ENCODE measurements at places on chromosomes 5 and 9.
A peak's percentile ranks its signal among the peaks of the same experiment; 100 is the strongest.

DNA sequence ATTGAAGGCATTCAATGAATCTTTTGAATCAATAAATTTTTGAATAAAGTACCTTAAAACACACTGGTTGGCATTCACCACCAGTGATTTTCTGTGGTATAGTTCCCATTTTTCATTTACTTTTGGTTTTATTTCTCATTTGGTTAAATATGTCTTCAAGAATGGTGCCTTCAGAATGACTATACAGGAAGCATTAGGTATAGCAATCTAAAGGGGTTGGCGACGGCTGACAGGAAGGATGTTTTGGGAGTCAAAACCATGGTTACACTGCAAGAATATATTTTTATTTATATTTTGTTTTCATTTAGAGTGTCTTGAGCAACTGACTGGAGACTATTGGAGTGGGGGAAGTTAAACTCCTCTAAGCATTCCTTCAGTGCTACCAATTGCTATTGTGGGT is 235.7 kb downstream of the HTR1A start:
- no peak for DNase-seq

- DNase-seq: no peak
These were observed 349.7 kb upstream of the RFX3 start for GRCh38 chr9:3875361-3876132.

- no peak for DNase-seq
These were observed 74.3 kb downstream of the NLN start for GRCh38 chr5:65796269-65796668.

- no peak for DNase-seq
These were observed 33.4 kb upstream of the PPP3R2 start for GRCh38 chr9:101628173-101628572.

GRCh38 chr9:2012347-2012746 is 2.8 kb upstream of the SMARCA2 start:
- no peak for DNase-seq

- DNase-seq: no peak
These were observed 68.2 kb downstream of the HMHB1 start for GRCh38 chr5:143880178-143880577.

GRCh38 chr5:143311955-143312354 is 91.5 kb downstream of the NR3C1 start:
- no peak for DNase-seq

DNA sequence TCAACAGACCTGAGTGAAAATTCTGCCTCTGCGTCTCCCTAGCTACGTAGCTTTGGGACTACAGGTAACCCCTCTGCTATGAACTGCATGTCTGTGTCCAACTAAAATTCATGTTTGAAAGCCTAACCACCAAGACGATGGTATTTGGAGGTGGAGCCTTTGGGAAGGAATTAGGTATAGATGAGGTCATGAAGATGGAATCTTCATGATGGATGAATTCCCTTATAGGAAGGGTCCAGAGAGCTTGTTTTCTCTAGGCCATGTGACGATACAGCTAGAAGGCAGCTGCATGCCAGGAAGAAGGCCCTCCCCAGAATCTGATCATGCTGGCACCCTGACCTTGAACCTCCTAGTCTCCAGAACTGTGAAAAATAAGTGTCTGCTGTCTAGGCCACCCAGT is 296.4 kb downstream of the SLIT3 start:
- DNase-seq: no peak

GRCh38 chr5:175621971-175622370 is 35.9 kb upstream of the HRH2 start:
- DNase-seq: no peak

- no peak for DNase-seq
These were observed 9.0 kb downstream of the CCDC69 start for GRCh38 chr5:151214614-151215545.

DNA sequence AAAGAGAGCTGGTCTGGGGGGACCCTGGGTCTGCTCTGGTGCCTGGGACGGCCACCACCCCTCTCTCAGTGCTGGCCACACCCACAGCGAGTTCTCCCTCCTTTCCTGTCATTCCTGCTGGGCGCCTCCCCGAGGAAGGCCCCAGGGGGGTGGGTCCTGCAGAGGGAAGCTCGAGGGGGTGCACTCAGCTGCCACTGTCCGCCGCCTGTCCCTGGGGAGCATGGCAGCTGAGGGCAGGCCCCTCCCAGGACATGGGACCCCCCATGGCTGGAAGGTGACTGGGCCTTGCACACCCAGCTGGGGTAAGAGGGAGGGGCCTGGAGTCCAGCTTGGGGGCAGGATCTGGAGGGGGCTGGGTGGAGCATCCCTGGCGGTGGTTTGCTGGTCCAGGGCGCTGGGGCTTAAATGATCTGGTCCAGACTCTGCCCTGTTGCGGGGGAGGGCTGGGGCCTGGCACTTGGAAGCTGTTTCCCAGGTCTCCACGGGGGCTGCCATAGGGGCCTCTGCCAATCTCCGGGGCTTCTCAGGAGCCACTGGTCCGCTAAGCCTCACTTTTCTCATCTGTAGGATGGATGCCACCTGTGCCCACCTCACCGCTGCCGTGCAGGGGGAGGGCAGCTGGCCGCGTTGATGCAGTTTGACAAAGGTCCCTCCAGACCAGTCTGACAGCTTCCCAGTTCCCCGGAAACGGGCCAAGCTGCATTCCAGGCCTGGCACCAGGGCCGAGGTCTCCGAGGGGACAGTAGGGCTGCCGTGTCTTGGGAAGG is 6.0 kb upstream of the SLC2A6 start:
- DNase-seq: no peak

DNA sequence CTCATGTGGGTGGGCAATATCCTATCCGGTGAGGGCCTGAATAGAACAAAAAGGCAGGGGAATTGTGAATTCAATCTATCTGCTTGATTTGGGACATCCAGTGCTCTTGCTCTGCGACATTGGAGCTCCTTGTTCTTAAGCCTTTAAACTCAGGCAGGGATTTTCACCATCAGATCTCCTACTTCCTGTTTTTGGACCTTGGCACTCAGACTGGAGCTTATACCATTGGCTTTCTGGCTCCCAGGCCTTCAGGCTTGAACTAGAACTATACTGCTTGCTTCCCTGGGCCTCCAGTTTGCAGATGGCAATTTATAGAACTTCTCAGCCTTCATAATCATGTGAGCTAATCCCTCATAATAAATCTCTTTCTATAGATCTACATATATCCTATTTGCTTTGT is 134.3 kb upstream of the CLINT1 start:
- no peak for DNase-seq

DNA sequence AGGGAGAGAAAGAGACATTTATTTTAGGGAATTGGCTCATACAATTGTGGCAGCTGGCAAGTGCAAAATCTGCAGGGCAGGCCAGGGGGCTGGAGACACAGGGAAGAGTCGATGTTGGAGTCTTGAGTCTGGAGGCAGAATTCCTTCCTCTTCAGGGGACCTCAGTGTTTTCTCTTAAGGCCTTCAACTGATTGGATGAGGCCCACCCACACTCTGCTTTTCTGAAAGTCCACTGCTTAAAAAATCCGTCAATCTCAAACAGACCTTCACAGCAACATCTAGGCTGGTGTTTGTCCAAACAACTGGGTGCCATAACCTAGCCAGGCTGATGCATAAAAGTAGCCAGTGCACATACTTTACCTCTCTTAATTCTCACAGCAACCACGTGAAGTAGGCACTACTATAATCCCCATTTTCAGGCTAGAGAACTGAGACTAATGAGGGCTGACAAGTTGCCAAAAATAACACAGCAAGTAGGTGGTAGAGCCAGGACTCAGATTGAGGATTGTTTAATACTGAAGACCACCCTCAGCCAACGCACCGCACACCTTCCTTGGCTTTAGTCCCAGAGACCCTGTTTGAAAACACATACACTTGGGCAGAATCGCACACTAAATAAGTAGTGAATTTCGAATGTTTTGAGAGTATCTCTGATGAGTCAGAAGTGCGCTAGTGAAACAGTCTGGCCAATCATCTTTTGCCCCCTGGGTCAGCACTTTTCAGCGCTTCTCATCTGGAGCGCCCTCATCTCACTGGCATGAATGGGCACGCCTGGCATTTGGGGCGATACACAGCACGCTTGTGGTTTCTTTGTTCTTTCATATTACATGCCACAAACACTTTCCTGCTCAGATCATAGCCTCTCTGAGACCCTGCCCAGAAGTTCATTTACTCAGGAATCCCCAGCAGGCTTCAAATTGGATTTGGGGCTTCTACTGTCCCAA is 591.4 kb downstream of the CCDC171 start:
- DNase-seq: no peak

DNA sequence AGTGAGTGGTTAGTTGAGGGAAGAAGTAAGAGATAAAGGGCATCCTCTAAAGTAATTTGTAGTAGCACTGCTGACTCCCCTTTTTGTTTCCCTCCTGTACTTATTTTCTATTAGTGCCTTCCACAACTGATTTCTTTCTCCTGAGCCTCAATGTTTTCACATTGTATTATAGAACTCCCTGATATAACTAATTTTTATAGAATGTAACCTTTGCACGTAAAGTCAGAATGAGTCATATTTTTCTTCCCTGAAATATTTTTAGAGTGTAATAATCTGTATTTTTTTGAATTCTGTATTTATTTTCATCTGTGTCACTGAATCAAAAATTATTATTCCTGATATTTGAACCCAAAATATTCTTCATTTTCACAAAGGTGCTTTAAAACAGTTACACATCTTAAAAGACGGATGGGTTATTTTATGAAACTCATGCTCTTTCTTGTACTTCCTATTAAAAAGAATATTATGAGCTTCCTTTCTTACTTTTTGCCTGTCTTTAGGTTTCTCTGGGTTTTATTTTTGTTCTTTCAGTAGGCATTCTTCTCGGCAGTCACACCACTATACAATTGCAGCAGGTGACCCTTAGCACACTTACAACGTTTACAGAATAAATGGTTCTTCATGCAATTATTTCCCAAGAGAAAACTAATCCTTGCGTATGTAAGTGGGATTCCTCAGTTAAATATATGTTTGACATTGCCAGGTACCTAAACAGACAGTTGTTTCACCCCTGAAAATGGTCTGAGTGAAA is 30.5 kb upstream of the DMRTA1 start:
- DNase-seq: no peak

GRCh38 chr5:83401122-83401731 is 70.3 kb upstream of the VCAN start:
- no peak for DNase-seq

DNA sequence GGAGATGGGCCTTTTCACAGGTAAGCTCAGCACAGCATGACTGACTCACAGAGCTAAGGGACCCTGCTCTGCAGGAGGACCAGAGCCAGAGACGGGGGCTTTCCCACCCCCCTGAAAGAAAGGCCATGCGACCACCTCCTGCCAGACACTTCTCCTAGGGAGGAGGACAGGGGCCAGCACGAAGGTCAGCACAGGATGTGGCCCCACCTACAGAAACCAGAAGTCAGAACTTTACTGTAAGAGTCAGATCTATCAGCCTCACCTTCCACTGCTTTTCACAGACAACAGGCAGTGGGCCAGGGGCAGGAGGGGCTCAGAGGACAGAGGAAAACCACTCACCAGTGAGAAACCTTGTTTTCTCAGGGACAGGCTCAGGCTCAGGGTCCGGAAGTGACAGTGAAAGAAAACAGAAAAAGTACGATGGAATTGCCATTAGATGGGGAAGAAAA is 37.9 kb downstream of the CCNJL start:
- DNase-seq: no peak

GRCh38 chr5:72507231-72507906 is at the start of gene ZNF366:
TSS of gene ZNF366 (minus strand) at chr5:72507410. CDS start at chr5:72461496, 45,914 bp downstream.
- no peak for DNase-seq

GRCh38 chr9:83477571-83477970 is 60.6 kb downstream of the FRMD3 start:
- DNase-seq: no peak

DNA sequence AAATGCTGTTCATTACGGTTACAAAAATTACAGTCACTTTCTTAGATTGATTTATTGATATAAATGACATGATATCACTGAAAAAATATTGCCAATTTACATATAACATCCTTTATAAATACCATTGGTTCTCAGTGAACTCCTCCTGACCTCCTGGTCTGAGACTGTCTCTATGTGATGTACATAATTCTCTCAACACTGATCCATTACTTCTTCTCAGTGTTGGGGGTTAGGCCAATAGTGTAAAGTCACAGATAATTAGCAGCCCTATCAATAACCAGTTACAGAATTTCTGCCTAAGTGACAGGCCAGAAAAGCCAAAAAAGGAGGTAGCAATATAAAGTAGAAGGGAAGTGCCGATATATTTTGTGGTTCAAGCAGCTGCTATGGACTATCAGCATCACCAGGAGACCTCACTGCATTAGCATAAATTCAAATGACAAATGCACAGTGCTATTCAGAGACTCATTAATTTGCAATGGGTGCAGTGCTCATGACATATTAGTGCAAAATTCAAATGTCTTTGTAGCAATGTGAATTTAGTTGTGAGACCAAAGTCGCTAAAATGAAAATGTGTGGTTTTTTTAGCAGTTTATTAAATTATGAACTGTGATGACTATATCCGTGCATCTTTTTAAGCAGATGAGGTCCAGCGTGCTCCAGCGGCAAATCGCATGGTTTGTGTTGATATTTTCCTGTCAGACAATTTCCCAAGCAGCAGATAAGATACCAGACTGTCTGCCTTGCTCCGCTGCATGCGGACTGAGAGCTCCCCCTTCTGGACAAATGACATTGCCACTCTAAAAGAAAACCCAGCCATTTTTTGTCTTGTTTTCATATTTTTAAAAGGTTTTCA is 144.6 kb downstream of the CETN3 start:
- DNase-seq: peak; percentile 73

DNA sequence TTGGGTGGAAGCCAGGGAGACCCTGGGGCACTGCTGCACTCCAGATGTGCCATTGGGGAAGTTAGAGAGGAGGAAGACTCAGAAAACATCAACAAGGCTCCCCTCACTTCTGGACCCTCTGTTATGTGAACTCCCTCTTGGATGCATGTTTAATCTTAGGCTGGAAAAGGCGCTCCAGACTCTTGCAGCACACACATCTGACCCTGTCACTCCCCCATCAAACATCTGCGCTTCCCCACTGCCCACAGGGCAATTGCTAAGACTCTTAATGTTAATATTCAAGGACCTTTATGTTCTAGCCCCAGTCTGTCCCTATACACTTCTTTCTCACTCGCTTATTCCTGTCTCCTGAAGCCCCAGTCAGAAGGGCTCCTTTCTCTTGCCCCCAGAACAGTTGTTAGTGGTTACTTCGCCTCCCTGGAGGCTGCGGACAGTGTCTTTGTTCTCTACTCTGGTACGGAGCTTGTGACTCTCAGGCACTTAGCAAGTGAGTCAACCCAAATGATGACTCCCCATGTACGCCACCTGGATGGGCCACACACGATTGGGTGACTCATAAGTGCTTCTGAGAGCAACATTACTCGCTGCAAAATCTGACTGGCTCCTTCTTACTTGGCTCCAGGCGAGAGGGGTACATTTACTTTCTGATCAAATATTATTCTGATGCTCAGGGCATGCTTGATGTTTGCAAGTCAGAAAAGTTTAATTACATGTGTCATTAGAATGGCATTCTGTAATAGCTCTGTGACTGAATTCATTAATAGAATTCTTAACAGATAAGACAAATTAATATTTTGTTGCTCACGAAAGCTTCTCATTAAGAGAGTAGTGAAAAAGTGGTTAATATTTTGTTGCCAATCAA is 193.6 kb downstream of the HSPA4 start:
- no peak for DNase-seq

GRCh38 chr5:134626369-134627014 is 6.1 kb downstream of the SAR1B start:
- no peak for DNase-seq

- no peak for DNase-seq
These were observed 128.2 kb downstream of the MVB12B start for GRCh38 chr9:126454795-126455194.

All from NCI-H748 treated with DMSO at 0.1 percent for 48 hours (cell line).